Suppressor macrophage (primary cell): ENCODE measurements at places on chromosomes 2 and 18.

DNA sequence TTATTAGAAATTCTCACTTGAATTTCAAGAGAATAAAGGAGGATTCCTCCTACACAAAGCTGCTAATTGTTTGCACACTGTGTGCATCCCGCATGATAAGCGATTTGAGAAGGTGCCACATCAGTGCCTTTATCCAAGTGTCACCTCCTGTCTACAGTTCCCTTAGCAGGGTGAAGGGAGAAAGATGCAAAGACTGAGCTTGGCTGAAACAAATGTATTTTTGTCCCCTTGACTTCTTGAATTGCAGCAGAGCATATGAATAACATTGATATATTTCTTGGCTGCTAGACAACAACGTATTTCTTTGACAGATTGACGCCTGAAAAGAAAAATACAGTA is 255.1 kb downstream of the NEDD4L start:
- no peak for DNase-seq

DNA sequence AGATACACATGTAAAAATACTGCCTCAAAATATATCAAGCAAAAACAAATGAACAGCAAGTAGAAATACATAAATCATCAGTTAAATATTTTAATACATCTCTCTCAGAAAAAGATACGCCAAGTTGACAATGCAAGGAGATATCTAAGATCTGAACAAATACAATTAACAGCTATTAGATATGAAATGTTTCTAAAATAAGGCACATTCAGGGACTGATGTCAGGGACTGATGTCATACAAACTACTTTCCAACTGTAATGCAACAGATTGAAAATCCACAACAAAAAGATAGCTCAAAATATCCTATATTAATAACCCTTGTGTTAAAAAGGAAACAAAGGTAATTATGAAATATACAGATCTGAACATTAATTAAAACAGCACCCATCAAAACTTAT is 51.7 kb downstream of the TLK1 start:
- DNase-seq: no peak

- DNase-seq: no peak
These were observed 7.5 kb downstream of the TMEM214 start for GRCh38 chr2:27040282-27040681.

- no peak for DNase-seq
These were observed 271.5 kb upstream of the LYPD1 start for GRCh38 chr2:132941296-132942020.

- DNase-seq: no peak
These were observed 34.8 kb upstream of the ASB18 start for GRCh38 chr2:236298924-236299475.

DNA sequence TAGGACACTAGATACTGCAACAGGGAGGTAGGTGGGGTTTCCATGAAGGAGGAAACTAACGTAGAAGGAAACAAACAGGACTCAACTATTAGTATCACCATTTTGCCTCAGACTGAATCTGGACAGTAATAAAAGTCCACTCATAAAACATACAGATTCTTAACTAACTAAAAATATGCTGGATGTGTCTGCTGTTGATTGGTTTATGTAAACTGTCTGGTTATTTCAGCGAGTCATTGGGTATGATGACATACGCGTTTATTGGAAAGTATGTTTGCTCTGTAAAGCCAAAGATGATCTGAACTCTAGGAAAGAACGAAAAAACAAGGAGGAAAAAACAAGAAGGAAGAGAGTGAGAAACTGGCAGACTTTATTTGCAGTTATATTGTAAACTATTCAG is 1816.1 kb upstream of the LRRTM1 start:
- no peak for DNase-seq

GRCh38 chr18:3970929-3971328 is 484.2 kb downstream of the DLGAP1 start:
- no peak for DNase-seq

- DNase-seq: no peak
These were observed 90.9 kb upstream of the KLF7 start for GRCh38 chr2:207256476-207257207.

- no peak for DNase-seq
These were observed 156.1 kb upstream of the RBMS1 start for GRCh38 chr2:160649698-160650097.

DNA sequence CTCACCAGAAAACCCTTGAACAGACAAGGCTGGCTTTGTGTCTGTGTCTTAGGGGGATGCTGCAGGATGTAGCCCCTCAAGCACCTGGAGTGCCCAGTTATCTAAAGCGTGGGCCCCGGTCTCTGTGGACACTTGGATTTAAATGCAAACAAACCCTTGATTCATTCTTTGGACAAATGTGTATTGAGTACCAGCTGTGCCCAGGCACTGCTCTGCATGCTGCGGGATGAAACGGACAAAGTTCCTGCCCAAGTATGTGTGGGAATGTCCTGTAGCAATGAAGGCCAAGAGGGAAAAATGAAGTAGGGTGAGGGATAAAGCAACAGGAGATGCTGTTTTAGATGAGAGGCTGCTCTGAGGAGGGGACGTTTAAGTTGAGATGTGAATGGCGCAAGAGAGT is 53.9 kb downstream of the BOLA3 start:
- no peak for DNase-seq

DNA sequence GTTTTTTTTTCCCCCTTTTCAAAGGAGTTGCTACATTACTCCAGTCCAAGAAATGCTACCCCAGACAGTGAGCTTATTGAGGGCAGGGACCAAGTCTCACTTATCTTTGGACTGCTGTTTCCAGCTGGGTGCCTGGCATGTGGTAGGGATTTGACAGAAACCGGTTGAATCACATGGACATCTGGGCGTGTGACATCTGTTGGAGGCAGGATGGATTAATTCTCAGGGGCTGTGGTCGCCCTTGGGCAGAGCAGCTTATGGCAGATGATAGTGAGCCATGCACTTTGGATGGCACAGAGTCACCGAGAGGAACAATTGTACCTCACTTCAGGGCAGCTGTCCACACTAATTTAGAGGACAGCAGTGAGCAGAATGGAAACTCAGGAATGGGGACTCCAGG is 254.6 kb upstream of the ID2 start:
- no peak for DNase-seq

GRCh38 chr2:65031341-65032018 is 24.7 kb upstream of the CEP68 start:
- DNase-seq: peak; percentile 24

DNA sequence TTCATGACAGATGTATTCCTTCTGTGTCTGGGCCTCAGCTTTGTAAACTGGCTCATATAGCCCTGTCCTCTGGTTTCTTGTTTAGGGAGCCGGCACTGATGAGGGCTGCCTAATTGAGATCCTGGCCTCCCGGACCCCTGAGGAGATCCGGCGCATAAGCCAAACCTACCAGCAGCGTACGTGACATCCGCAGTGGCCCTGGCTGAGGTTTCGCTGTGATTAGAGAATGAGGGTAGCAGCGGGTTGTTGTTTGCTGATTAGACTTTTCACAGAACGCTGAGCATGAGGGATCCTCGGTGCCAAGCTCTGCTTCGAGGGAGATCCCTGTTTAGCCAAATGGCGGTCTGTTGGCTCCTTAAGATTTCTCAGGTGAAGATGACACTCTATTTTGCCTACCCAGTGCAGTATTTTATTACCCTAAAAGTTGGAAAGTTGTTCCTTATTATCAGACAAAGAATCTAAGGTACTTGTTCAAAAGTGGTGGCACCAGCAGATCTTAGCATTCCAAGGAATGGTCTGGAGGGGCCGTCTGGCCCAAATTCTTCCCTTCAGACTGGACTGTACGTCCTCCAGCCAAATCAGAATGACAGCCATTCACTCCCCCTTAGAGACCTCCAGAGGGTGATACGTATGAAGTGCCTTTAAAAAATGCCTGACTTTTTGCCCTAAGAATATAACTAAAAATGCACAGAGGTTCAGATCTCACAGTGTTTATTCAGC is 21.5 kb upstream of the GMCL1 start:
- no peak for DNase-seq

- no peak for DNase-seq
These were observed 59.9 kb upstream of the SPAG16 start for GRCh38 chr2:213224366-213224765.

- peak; percentile 12 for DNase-seq
These were observed 256.5 kb downstream of the TPGS2 start for GRCh38 chr18:36572135-36572856.

GRCh38 chr18:2555895-2556294 is 15.4 kb downstream of the METTL4 start:
- DNase-seq: no peak

DNA sequence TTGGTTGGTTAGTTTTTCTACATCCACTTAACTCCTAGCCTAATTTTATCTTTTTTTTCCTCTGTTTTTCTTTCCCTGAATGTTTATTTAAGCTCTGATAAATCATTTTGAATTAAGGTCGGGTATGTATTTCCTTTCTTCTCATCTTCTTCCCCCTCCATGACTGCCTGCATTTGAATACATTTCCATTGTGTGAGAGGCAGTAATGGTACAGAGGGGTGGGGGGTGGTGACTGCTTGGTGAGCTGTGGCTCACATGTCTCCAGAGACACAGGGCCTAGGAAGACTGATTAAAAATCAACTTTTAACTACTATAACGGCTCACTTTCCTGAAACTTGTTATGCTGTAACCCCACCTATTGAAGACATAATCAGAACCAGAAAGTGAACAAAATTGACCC is 58.0 kb downstream of the NEDD4L start:
- DNase-seq: no peak

- DNase-seq: peak; percentile 39
These were observed 60.8 kb downstream of the CEP192 start for GRCh38 chr18:13051950-13052349.

GRCh38 chr2:86396291-86396785 is 44.8 kb upstream of the KDM3A start:
- peak; percentile 61 for DNase-seq

- DNase-seq: no peak
These were observed 3.0 kb downstream of the TGIF1 start for GRCh38 chr18:3452750-3453539.

GRCh38 chr2:221571551-221572218 is 419 bp downstream of the EPHA4 start:
- DNase-seq: peak; percentile 3

DNA sequence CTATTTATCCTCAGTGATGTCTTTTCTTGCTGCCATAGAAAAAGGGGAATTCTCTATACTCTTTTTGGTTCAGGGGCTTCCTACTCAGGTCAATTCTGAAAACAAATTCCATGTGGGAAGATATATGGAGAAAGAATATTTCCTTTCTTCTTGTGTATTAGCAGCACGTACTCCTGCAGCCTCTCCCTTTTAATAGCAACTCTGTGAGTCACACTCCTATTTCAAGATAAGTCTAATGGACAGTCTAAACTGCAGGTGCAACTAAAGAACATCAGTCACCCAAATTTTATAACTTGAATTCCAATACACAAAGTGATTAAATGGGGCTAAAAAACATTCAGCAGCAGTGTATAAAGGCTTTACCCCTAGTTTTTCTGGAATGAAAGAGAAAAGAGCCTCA is 942.2 kb downstream of the CNTNAP5 start:
- DNase-seq: no peak

DNA sequence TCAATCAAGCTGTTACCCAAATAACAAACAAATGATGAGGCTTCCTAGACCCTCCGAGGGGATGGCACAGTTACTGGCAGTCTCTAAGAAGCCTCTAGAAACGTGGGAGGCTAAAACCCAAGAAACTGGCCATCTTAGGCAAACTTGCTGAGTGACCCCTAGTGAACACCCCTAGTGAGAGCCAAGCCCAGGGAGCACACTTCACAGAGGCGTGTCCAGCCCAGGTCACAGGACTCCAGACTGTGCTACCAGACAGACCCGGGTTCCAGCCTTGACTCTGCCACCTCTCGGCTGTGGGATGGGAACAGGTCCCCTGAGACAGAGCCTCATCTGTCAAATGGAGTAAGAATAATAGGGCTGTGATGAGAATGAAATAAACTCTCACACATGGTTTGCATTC is 83.5 kb upstream of the ASAP2 start:
- DNase-seq: no peak

DNA sequence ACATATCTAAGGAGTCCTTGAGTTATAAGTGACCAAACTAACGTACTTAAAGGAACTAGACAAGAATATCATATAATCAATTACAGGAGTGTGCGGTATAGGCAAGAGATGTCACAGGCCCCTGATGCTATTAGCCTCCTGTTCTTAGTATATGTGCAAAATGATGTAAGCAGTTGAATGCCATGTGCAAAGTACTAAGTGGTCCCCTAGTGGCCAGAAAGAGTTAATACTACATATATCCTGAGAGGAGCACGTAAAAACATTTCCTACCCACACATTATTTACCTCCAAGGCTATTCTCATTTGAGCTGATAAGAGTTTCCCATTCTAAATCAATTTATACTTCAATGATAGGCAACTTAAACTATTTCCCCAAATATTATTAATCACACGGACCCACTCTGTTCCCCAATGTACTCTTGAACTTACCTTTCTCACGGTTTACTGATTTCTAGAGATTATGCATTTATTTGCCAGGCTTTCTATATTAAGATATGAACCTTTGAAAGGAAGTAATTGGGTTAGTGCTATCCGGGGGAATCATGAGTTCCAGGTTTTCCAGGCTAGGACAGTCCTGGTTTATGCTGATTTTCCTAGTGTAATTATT is 158.0 kb upstream of the KLHL14 start:
- peak; percentile 71 for DNase-seq

- no peak for DNase-seq
These were observed 36.0 kb upstream of the SELENOI start for GRCh38 chr2:26309921-26310320.
